ENCODE measurements at places on chromosomes 3 and 15.

DNA sequence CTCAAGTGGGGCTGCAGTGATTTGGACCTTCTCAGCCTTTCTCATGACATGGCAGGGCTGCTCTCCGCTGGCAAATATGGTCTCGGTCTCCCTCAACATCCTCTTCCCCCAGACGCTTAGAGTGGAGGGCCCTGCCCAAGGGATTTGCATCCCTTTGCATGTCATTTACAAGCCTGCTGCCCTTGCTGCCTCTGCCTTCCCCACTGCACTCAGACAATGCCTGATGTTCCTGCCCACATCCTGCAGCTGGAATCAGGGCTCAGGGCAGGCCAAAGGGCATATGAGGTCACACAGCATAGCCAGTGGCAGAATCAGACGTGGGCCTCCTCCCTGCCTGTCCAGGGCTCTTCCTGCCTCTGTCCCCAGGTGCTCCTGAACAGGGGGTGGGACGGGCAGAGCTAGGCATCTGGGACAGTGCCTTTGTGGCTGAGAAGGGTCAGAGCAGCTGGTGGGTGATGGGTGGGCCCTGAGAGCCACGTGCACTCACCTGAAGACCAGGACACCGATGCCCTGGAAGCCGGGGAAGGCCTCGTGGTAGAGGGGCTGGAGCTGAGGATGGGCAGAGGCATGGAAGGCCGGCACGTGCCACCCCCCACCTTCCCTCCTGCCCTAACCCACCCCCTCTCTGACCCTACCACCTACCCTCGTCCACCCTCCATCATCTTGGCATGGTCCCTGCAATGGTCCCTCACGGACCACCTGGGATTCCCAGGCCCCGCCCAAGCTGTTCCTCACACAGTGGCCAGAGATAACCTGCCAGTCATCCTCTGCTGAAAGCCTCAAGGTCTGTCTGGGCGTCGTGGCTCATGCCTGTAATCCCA lies 27.4 kb upstream of the GOLGA6C start:
- no peak for DNase-seq

DNA sequence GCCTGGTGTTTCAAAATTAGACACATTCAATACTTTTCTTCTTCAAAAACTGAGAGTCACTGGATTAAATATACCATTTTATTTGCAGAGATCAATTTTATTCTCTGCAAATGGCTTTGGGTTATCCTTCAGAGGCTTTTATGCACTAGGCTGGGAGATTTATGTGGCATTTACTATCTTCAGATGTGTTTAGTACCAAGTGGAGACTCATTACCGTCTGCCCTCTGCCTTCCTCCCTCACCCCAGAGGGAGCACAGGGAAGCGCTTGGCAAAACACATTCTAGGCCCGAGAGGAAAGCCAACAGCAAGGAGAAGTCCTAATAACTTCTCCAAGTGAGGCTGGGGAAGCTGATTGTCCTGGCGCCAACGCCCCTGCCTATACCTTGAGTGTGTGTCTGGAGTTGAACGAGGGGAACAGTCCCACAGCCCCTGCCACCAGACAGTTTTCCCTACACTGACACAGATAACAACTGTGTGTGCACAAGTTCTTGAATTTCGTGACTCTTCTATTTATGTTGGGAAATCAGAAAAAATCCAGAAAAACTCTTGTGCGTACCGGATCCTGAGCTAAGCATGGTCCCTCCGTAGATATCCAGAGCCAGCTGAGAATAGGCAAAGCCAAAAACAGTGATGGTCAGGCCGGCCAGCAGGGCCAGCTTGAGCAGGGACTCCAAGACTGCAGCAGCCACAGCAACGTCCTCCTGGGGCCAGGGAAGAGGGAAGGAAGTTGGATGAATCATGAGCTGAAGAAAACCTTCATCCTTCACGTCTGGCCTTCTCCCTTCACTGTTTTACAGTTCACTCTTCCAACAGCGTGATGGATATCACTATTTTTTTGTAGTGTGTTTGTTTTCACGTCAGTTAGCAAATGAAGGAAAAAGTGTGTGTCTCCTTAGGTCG lies 26.6 kb downstream of the RFT1 start:
- DNase-seq: no peak

GRCh38 chr3:149449799-149450198 lies 24.7 kb upstream of the TM4SF4 start:
- DNase-seq: peak; percentile 51

DNA sequence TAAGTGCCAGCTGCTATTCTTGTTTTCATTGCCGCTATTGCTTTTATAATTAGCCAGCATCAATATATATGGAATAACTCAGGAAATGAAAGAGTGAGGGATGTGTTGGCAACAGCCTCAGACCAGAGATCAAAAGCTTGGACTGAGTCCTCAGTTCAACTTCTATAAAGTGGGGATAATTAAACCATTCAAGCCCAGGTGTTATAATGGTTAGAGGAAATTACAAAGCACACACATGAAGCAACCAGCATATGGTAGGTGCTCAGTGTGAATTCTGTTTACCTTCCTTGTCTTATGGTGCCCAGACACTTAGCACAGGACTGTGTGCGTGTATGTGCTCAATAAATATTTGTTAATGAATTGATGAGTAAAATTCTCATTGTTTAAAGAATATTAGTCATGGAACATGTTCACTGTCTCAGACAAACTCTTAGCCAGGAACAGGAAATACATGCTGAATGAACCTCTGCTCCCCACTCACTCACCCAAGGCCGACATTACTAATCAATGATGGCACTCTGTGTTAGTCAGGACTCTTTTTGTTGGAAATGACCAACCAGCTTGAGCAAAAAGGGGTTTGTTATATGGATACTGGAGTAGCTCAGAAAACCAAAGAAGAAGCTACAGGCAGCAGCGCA lies 16.7 kb upstream of the CCDC174 start:
- no peak for DNase-seq

- no peak for DNase-seq
Measured at GRCh38 chr3:178059119-178059518, 477.1 kb upstream of the KCNMB2 start.

DNA sequence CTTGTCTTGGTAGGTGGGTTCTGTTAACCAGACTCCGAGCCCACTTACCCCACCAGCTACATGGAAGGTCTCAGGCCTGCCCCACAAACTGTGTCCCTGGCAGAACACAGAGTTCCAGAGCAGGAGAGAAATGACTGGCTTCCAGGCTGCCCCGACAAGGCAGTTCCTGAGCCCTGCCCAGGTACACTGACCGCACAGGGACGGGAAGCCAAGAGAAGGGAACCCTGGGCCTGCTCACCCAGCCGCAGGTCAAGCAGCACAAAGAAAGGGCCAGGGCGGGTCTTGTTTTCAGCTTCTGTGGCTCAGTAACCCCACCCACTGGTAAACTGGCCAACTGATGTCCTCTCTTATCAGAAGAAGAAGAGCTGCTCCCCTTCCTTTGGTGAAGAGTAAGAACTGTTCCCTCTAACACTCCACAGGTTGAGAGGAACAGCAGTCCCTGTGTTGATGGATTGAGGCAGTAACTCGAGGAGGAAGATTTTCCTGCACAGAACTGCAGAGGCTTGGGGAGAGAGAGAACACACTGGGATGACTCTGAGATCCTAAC lies 68.4 kb downstream of the CRTC3 start:
- no peak for DNase-seq

DNA sequence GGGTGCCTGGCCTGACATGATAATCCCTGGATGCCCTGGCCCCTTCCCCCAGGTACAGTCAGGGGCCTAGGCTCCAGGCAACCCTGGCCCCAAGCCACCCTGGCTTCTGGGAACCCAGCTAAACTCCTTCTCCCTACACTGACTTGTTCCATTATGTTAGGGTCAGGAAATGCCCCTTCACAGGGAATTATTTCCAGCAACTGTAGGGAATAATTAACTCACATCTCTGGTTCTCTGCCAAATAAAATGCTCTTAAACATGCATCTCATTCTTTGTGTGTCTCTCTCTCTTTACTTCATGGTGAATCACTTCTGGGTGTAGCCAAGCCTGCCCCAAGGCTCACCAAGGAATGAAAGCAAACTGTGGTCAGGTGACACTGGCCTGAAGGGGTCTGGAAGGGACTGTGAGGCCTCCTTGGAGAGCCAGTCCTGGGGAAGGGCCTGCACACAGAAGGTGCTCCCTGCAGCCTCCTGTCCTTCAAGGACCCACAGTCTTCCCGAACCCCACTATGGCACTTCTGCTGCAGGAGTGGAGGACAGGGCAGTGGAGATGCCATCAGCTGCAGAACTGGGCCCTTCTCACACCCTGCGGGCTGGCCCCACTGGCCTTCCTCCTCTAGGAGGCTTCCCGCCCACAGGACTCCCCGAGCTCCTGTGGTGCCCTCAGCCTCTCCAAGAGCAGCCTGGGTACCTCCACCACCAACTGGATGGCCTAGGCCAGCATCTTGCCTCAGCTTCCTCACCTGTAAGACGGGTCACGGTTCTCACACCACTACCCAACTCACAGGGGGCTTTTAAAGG lies 17.6 kb downstream of the TKT start:
- DNase-seq: no peak

DNA sequence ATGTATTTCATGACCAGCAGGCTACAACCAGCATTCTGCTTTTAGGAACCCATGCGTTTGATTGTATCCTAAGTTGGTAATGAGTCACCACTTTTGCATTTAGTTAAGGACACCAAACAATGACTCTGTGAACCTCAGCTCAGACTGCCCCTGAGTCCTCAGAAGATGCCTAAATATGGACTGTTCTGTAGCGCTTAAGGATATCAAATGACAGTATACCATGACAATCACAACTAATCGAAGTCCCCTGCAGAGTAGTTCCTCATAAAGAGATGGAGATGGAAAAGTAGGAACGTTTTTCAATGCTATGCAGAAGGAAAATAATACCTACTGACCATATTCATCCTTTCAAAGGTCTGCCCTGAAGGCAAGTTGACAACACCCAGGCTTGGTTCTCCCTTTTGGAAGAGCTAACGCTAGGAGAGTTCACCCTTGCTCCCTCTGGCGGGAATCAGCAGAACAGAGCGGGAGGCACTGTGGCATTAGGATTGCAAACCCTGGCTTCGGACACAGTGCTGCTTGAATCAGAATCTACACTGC lies 508.6 kb downstream of the FHIT start:
- DNase-seq: peak; percentile 61

GRCh38 chr3:172154768-172155664 lies 115.6 kb downstream of the FNDC3B start:
- no peak for DNase-seq

GRCh38 chr3:65871305-65872141 lies 167.2 kb downstream of the MAGI1 start:
- DNase-seq: no peak

GRCh38 chr3:135082706-135083105 lies 287.6 kb downstream of the EPHB1 start:
- peak; percentile 22 for DNase-seq

DNA sequence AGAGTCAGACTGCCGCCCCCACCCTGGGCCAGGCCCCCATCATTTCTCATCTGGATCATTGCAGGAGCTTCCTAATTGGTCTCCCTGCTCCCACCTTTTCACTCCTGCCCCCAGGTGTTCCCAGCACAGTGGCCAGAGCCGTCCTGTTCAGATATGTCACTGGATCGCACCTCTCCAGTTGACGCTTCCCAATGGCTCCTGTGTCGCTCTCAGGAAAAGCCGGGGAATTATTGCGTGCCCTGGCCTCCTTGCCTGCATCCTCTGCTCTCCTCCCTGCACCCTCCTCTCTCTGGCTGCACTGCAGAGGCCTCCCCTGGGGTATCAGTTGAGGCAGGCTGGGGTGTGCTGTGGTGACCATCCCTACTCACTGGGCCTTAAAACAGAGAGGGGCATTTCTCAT lies 25.5 kb upstream of the CYP11A1 start:
- no peak for DNase-seq

DNA sequence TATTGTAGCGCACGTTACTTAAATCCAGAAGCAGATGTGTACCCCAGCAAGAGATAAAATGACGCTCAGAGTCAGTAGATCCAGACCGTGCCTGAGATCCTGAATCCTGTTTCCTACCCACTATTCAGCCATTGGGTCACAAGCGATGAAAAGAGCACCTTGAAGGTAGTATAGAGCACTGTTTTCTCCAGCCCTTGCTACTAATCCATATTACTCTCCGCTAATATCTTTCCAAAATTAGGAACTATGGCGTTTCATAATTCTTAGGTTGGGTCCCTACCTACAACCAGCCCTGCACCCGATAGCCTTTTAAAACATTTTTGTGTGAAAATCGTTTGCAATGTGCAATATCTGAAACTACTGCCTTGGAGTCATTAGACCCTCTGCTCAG lies 596 bp downstream of the BTD start:
- no peak for DNase-seq

- no peak for DNase-seq
Measured at GRCh38 chr3:58531956-58532355, 5.0 kb downstream of the ACOX2 start.

DNA sequence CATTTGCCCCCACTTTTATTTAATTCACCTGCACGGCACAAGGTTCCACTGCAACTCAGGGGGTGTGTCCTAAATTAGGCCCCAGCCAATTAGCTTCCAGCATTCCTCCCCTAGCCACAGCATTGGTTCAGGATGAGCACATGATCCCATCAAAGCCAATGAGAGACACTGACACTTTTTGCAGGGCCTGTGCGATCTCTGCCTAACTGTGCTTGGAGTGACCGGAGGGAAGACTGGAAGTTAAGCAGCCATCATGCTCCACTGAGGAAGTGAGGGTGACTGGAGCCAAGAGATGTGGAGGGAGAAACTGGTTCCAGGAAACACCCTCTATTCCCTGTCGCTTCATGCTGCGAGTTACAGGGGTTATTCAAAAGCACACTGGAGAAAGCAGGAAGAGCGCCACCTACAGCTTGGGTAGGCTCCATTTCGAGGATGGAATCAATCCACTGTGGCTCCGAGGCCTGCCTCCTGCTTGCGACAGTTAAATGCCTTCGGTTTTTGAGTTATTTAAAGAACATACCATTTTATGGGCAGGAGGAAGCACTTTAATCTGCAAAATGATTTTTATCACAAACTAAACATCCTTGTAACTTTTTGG lies 122.2 kb upstream of the WNT5A start:
- DNase-seq: no peak

DNA sequence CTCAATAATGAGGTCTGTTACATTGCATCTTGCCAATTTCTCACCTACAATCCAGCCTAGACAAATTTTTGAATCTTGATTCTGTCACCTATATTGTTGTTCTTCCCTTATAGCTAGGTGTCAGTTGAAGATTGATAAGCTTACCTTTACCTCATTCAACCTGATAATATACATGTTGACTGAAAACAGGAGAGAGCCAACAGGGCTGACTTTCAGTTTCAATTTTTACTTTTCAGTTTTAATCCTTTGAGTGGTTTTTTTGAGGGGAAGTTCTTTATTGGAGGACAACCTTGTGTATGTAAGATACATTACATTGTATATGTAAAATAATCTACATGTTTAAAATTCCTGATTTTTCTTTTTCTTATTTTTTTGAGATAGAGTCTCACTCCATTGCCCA lies 5.8 kb downstream of the ATP13A5 start:
- no peak for DNase-seq

- DNase-seq: no peak
Measured at GRCh38 chr3:182618981-182619591, 174.2 kb upstream of the ATP11B start.

GRCh38 chr3:158057666-158058065 lies 48.6 kb downstream of the SHOX2 start:
- no peak for DNase-seq
